Cortex of kidney (tissue), 1 donor: ENCODE measurements at places on chromosomes 11 and 22.

DNA sequence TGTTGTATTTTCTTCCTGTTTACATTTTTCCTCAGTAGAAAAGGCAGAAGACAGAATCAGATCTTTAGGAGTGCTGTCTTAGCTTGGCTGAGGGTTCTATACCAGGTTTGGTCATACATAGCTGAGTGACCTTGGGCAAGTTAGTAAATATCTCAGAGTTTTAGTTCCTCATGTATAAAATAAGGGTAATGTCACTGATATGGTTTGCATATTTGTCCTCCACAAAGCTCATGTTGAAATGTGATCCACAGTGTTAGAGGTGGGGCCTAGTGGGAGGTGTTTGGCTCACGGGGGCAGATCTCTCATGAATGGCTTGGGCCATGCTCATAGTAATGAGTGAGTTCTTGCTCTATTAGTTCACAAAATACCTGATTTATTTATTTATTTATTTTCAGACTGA, 7.5 kb upstream of the HTR3A start:
- no peak for DNase-seq

GRCh38 chr11:73141031-73141308, 1.1 kb downstream of the FCHSD2 start:
- no peak for DNase-seq

GRCh38 chr11:18365741-18366140, 28.6 kb upstream of the LDHA start:
- no peak for DNase-seq

DNA sequence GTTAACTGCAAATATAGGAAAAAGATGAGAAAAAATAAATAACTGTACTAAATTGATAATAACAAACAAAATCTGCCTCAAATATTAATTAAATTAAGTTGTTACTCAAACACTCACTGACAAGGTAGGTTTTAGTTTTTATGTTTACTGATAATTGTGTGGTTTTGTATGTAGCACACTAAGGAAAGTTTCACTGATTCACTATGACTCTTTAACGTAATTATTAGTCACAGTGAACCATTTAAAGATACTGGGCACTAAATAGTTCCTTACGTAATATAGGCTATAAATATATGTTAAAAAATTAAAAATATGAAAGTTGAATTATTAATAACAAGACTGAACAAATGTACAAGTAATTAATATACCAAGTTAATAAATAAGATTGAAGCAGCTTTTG, 2330.0 kb upstream of the RAG2 start:
- DNase-seq, result no peak

GRCh38 chr11:132088551-132088950, 718.1 kb downstream of the NTM start:
- DNase-seq, result no peak

DNA sequence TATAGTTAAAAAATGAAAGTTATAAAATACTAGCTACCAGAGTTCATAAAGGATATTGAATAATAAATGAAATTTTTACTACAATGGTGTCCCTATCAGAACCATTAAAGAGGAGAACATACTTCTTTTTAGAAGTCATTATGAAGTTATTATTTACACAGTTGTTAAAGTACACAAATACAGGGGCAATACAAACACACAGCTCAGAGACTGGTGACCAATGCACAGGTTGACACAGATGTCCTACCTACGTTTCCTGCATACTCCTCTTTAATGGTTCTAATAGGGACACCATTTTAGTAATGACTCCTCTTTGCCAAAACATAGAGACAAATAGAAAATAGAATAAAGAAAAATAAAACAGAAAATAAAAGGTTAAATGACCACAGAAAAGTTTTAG, 10.1 kb downstream of the NLRP10 start:
- DNase-seq, result no peak

DNA sequence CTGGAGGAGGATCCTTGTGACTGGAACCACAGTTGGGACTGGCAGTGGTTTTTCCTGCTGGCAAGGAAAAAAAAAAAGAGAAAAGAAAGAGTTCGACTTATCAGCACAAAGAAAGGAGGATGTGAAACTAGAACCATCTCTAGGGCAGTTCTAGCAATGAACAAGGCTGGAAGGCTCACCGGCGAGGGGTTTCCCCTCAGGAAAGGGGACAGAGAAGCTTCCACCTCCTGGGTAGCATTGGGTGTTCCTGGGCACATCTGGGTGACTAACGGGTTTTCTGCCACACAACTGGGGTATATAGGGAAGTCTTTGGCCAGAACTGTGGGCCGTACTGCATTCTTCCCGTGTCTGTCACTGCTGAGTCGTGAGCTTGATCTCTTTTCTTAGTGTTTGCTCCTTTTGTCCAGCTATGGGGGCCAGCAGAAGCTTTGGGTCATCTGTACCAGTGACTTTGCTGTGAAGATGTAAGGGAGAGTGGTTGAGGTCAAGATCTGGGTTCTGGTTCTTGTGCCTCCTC, 109.4 kb upstream of the OR4B1 start:
- no peak for DNase-seq

DNA sequence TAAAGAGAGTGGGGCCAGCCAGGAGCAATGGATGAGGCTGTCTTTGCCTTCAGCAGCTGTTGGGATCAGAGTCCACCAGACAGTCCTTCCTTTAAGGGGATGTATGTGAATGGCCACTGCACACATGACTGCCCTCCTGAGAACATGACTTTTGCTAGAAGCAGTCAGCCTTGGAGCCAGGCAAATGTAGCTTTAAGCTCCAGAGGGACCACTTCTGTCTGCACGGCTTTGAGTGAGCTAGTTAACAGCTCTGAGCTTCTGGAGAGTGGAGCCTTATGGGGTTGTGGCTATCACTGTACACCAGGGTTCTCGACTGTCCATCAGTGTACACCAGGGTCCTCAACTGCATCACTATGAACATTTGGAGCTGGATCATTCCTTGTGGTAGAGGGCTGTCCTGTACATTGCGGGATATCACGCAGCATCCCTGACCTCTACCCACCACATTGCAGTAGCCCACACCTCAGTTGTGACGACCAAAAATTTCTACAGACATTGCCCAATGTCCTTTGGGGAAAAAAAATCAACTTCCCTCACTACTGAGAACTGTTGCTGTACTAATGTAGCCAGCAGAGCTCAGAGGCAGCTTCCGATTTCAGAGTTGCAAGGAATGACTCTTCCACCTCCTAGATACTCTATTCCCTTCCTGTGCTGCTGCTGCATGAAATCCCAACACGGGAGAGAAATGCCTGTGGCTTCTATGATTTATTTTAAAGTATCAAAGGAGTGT, 169.4 kb downstream of the MYO18B start:
- no peak for DNase-seq

- DNase-seq, result no peak
Observed at GRCh38 chr11:90134478-90135003, at the start of gene NAALAD2. NAALAD2 (plus strand) TSS chr11:90134663; CDS start chr11:90134759, 96 bp downstream.
